ENCODE measurements at places on chromosomes 12 and 14.

DNA sequence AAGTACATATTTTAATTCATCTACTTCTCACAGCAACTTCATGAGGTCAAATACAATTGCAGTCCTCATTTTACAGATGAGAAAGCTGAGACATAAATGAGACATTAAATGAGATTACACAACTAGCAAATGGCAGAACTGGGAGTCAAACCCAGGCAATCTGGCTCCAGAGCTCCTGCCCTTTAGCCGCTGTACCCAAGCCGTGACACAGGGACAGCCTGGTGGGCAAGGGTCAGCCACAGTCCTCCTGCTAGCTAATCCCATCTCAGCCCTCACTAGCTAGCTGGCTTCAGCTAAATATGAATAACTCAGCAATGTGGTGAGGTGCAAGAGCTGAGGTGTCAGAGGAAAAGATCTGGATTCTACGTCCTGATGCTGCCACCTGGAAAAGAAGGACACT lies 54.8 kb downstream of the NINJ2 start:
- no peak for DNase-seq

DNA sequence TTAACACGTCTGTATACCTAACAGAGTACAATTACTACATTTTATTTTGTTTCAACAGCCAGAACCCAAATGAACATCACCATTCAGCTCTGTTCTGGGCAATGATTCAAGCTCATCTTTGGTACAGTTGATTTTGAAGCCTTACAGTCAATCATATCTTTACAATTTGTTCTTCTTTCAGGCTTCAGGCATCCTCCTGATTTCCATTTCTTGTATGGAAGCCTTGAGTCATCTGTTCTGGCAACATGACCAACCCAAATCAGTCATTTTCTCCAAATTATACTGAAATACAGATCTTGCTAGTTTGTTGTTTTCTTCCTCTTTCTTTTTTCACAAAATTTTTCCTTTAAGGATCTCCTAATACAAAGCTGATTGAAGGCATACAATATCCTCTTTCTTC lies 80.2 kb downstream of the PAX9 start:
- no peak for DNase-seq

DNA sequence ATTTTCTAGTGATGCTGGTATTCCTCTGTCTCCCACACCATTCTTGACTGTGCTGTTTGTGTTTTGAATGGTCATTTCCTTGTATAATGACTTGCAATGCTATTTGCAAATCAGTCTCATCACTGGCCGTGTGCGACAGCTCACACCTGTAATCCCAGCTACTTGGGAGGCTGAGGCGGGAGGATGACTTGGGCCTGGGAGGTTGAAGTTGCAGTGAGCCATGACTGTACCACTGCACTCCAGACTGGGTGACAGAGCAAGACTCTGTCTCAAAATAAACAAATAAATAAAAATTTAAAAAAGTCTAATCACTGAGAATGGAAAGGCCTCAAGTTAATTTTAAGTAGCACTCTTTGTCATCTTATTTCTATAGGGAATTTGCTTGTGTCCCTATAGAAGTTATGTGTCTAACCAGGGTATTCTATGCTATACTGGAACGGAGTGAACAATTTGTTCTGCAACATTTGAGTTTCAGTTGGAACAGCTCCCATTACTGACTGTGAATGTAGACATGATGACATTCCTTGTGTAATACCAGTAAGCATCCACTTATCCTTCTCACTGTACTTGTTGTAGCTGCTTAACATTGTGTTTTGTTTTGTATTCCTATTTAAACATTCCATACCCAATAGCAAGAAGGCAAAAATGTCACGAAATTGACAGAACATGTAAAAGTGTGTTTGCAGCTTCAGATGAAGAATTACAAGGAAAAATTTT lies 126.3 kb downstream of the MGST1 start:
- no peak for DNase-seq

DNA sequence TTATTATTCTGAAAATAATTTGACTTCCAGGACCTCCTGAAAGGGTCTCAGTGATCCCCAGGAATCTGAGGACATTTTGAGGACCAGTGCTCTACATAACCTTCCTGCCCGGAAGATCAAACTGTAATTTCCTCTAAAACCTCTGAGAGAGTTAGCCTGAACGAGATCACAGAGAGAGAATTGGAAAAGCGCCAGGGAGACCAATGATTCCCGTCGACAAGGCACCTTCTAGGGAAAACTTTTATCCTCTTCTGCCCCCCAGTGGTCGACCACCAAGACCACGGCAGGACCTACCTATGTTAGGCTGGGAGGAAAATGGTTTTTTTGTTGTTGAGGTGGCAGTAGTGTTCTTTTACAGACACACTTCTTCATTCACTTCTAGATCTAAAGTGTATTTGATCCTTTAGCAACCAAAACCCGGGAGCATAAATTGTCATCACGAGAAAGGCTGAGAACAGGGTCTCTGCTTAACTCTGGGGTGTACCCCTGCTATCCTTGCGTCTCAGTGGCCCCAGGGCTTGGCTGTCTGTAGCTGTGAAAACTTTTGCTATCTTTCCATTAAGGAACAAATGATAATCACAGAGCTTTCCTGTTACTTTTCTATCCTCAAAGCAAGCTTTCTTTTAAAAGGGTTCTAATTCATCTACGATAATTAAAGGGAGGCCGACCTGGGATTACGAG lies 62.9 kb upstream of the NID2 start:
- peak; percentile 93 for DNase-seq

DNA sequence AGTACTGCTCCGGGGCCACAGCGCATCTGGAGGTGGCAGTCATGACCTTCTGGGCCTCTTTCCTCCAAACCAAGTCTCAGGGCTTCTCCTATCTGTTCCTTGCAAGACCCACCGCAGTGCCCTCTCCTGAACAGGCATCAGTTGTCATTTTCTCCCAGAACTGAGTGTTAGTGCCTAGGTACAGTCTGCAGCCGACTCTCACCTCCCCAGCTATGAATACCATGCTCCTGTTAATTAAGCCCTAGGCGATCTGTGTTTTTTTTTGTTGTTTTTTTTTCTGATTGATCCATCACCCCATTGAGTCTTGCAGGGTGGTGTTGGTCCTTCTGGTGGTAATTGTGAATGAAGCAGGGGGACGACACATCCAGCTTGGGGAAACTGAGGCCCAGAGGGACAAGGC lies 47.5 kb upstream of the DLK1 start:
- no peak for DNase-seq

DNA sequence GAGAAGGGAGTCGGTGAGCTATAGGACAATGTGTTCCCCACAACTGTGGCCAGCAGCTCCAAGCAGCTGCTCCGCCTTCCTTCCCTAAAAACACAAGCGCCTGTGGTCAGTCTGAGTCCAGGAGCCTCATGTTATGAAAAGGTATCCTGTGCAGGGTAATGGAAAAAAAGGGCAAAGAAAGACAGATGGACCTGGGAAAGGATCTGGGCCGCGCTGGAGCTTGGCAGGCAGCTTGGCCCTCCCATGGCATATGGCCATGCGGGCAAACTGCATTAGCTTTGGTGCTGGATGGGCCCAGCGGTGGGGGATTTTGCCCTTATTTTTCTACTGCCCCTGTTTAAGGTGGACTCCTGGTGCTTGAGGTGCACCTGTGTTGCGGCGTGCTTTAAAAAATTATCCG lies 23.7 kb upstream of the CHST11 start:
- no peak for DNase-seq

- DNase-seq = no peak
Observed at GRCh38 chr14:60650373-60650961, 1.2 kb upstream of the SIX1 start.

DNA sequence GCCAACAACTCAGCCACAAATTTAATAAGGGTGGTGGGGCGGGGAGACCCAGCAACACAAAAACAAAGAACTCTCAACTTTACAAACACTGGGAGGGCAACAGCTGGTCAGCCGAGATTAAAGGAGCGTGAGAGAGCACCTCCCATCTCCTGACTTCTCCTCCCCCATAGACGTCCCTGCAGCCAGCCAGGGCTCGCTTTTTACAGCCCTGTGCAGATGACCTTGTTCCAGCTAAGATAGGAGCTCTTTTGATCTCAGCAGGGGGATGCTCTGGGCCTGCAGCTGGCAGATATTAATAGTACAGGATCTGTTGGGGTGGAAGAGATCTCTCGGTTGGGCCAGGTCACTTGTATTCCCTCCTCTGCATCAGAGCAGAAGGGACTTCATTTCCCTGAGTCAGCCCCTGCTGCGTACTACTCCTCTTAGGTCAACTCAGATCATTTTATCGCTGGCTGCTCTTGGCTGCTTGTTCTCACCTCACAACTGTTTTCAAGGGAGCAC lies 475.8 kb downstream of the RAD51B start:
- no peak for DNase-seq

GRCh38 chr14:91159906-91160305 lies 46.0 kb downstream of the DGLUCY start:
- no peak for DNase-seq

DNA sequence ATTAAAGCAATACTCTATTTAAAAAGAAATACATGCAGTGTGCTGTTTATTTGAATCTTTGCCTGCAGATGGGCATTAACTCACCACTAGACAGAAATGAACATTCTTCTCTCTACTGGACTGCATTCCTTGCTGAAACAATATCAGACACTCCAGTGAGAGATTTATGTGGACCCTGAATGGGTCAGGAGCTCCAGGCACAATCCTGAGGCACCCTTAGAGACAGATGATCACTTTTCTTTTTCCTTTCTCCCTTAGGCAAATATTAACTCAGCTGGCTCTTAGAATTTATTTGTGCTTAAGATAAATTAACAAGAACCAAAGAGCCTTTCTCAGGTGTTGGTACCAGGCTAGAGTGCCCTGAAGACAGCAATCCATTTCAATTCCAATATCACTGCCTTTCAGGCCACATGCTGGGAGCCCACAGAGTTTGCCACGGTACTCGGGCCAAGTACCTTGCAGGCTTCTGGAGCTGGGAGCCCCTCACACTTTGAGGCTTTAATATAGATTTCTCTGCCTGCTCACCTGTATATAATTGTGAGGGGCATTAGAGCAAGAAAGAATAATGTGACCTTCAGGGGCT lies 173.0 kb downstream of the EMP1 start:
- no peak for DNase-seq

DNA sequence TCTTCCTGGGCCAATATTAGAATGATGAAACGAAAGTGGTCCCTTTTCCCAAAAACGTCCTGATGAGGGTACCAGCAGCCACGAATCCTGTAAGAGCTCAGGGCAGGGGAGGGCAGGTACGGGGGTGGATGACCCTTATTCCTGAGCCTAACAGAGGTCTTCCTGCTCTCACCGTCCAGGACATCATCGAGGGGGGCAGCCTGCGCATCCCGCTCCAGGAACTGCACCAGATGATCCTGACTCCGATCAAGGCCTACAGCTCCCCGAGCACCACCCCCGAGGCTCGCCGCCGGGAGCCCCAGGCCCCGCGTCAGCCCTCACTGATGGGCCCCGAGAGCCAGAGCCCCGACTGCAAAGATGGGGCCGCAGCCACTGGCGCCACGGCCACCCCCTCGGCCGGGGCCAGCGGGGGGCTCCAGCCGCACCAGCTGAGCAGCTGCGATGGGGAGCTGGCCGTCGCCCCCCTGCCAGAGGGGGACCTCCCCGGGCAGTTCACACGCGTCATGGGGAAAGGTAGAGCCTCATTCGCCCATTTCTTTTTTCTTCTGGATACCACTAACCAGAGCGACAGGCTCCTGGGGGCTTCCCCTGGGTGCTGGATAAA lies 142.5 kb downstream of the GCH1 start:
- DNase-seq = no peak

- no peak for DNase-seq
Observed at GRCh38 chr12:126953365-126953889, 1313.5 kb upstream of the TMEM132C start.

DNA sequence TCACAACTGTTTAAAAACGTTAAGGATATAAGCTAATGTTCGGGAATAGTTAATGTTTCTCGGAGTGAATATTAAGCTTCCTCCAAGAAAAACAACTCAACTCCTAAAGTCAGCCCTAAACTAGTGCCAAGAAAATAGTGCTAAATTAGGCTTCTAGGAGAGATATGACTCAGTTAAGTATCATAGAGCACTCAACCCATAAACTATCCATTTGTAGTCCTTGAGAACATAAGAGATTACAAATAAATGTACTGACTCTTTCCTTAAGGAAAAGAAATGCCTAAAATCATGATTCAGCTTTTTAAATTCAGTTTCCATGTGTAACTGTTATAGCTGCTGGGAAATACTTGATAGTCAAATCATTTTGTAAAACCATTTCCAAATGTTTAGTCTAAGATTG lies 117.1 kb downstream of the HMGA2 start:
- peak; percentile 69 for DNase-seq

- DNase-seq = no peak
Observed at GRCh38 chr12:61857968-61858367, 402.2 kb upstream of the USP15 start.

Data from HFF-Myc (cell line).